ENCODE measurements at places on chromosomes 11 and 22. TPM values are rescaled to one million over a fixed set of nuclear protein-coding genes. Genes with fewer than 3 reads are reported as not detected.

GRCh38 chr22:40519948-40520331 lies 116.6 kb downstream of the MRTFA start:
- no peak for DNase-seq

DNA sequence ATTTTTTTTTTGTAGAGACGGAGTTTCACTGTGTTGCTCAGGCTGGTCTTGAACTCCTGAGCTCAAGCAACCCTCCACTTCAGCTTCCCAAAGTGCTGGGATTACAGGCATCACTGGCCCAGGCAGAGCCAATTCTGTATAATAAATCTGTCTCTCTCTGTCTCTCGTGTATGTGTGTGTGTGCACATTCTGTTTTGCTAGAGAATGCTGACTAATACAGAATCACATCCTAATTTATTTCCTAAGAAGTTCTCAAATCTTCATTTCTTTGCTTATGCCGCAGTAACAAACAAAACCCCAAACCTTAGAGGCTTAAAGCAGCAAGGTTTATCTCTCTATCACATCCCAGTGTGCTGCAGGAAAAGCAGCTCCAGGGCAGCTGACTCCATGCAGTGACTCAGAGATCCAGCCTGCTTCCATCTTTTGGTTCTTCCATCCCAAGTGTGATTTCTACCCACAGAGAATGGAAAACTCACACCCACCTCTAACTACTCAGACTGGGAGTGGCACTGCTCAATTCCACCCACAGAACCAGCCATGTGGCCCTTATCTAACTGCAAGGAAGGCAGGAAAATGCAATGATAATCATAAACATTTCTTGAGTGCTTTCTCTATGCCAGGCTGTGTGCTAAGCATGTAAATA lies 35.1 kb upstream of the LRRC10B start:
- no peak for DNase-seq

DNA sequence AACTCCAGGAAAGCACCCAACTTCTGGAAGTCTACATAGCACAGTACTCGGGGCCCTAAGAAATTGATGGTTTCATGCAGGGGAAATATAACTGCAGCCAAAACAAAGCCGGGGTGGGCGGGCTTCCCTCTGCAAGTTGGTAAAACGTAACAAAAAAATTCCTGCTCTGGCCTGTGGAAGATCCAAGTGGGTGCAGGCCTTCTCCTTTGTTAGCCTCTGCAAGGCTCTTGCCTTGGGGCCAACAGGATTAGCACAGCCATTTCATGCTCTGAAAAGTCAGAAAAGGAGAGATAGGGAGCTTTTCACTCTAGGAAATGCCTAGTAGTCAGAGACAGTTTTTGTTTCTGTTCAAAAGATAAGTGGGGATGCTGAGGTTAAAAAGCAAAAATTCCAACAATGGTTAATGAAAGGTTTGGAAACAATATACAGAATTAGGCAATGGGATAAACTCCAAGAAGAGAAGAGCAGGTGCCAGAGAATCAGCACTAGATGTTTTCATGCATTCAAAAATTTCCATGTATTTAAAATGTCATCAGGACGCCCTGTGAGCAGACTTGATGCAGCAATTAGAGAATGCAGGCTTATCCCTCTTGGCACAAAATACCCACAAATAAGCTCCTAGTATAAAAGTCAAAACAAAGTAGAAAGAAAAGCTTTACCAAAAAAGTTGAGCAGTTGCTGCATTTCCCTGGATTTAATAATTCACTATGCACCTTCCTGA lies 72.3 kb upstream of the CHRM4 start:
- no peak for DNase-seq

Gene APOL1
- 31.9 TPM for total RNA-seq

All from upper lobe of left lung (tissue), 6 donors.